GOT3 (cell line): ENCODE measurements at places on chromosomes 12 and 14.

- DNase-seq: no peak
Measured at GRCh38 chr14:100988956-100989355, 85.4 kb upstream of the RTL1 start.

DNA sequence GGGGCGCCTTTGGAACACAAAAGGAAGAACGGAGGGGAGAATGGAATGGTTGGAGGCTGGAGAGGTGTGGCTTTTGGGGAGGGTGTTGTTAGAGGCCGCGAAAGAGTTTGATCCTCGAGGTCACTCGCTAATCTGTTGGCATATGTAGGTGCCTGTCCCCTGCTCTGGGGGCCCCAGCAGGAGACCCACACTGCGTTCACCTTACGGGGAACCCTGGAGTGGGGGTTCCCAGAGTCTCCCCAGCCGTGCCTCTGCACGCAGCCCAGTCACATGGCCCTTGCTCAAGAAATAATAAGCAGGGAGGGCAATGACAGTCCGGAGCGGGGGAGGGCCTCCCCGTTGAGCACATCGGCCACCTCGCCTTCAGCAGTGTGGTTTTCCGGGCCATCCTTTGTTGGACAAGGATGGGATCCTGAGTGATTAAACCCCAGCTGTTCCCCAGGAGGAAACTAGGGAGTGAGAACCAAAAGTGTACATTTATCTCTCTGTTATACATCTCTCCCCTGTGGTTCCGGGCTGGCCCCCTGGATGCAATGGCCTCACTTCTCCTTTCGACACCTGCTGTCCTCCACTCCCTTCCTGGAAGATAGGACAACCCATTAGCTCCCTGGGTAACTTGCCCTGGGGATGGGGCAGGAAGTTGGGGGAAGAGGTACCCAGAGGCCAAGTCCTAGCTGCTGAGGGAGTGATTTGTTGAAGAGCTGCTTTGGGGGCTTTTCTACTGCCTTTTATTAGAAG, 1.3 kb downstream of the PLEKHG3 start:
- DNase-seq: no peak

DNA sequence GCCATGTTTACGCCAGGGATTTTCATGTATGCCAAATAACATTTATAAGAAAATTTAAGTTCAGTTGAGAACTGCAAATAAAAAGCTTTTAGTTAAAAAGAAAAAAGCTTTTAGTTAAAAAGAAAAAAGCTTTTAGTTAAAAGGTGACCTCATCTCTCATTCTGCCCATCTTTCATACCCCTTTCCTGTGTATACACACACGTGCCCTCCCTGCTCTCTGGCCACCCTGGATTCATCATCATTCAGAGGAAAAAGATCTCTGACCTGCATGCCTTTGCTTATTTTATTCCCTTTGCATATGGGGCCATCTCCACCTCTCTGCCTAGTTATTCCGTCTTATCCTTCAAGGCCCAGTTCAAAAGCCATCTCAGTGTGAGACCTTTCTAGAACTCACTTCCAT, 38.1 kb upstream of the CDK17 start:
- no peak for DNase-seq

GRCh38 chr14:103563226-103563620, 463 bp downstream of the COA8 start:
- no peak for DNase-seq

GRCh38 chr12:58668871-58669270, 251.4 kb downstream of the LRIG3 start:
- no peak for DNase-seq
